Activated naive CD8-positive, alpha-beta T cell treated with anti-CD3 and anti-CD28 coated beads, Interleukin-2, amount 50 U/mL, for 24 hours (primary cell): ENCODE measurements at places on chromosomes 16 and 17.

DNA sequence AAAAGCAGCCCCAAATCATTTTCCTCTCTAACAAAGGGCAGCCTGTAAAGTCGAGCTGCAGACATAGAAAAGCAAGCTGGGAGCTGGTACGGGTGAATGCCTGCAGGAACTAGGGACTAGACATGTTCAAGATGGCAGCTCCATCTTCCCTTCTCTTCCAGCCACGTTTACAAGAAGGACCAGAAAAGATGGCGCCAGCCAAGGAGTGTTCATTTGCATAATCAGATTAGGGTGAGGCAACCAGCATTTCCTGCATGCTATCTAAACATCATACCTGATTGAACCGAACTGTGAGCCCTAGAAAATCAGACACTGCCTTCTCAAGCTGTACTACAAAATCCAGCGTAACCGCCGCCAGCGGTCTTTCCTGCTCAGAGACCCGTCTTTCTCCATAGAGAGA lies 896.8 kb downstream of the CDH11 start:
- DNase-seq = no peak
- no peaks in the 10 kb centered on the region for H3K27me3 ChIP-seq

- DNase-seq = no peak
- no peaks in the 10 kb centered on the region for H3K36me3 ChIP-seq
- H3K27me3 ChIP-seq = peaks cover 11% of the 10 kb centered on the region
Observed at GRCh38 chr17:6346156-6346786, 88.7 kb downstream of the AIPL1 start.

- no peak for DNase-seq
- no peaks in the 10 kb centered on the region for H3K36me3 ChIP-seq
- no peaks in the 10 kb centered on the region for H3K4me1 ChIP-seq
- peaks cover 52% of the 10 kb centered on the region for H3K27me3 ChIP-seq
- H3K27ac ChIP-seq = no peak overlapping the region
- H3K4me3 ChIP-seq = no peak overlapping the region
Observed at GRCh38 chr16:65122724-65123395, 997 bp upstream of the CDH11 start.

- H3K4me3 ChIP-seq = no peak overlapping the region
- no peak overlapping the region for H3K27ac ChIP-seq
- no peak for DNase-seq
- peaks cover 16% of the 10 kb centered on the region for H3K4me1 ChIP-seq
- no peaks in the 10 kb centered on the region for H3K36me3 ChIP-seq
- H3K27me3 ChIP-seq = no peaks in the 10 kb centered on the region
Observed at GRCh38 chr16:4028144-4028543, 88.1 kb downstream of the ADCY9 start.

- H3K4me3 ChIP-seq = no peak overlapping the region
- H3K27me3 ChIP-seq = no peaks in the 10 kb centered on the region
- peaks cover 38% of the 10 kb centered on the region for H3K36me3 ChIP-seq
Observed at GRCh38 chr17:11986942-11987329, 10.3 kb downstream of the ZNF18 start.

GRCh38 chr16:49889725-49890397 lies 33.9 kb upstream of the ZNF423 start:
- H3K27me3 ChIP-seq = peaks cover 11% of the 10 kb centered on the region
- H3K4me3 ChIP-seq = no peak overlapping the region
- no peak for DNase-seq
- H3K4me1 ChIP-seq = no peaks in the 10 kb centered on the region
- H3K27ac ChIP-seq = no peak overlapping the region
- no peaks in the 10 kb centered on the region for H3K36me3 ChIP-seq

- H3K27ac ChIP-seq = no peak overlapping the region
- peaks cover 5% of the 10 kb centered on the region for H3K4me1 ChIP-seq
- peaks cover 2% of the 10 kb centered on the region for H3K27me3 ChIP-seq
- peaks cover 2% of the 10 kb centered on the region for H3K36me3 ChIP-seq
- no peak overlapping the region for H3K4me3 ChIP-seq
Observed at GRCh38 chr17:1126250-1126797, 53.5 kb downstream of the ABR start.

DNA sequence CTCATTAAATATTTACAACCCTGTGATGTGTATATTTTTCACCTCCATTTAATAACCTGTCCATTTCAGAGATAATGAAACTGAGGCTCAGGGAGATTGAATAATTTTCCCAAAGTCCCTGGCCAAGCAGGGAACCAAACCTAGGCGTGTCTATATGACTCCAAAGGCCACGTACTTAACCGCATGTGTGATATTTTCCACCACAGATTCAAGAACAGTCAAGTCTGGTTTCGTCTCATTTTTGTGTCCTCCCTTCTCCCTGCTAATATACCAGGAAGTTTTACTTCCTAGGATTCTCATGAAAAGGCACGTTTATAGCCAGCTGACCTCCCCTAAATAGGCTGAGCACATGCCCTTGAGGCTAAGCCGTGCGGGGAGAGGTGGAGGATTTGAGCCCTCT lies 15.3 kb downstream of the WFIKKN2 start:
- no peak overlapping the region for H3K27ac ChIP-seq
- no peak overlapping the region for H3K4me3 ChIP-seq
- DNase-seq = no peak
- H3K36me3 ChIP-seq = no peaks in the 10 kb centered on the region
- no peaks in the 10 kb centered on the region for H3K27me3 ChIP-seq
- H3K4me1 ChIP-seq = peaks cover 14% of the 10 kb centered on the region

DNA sequence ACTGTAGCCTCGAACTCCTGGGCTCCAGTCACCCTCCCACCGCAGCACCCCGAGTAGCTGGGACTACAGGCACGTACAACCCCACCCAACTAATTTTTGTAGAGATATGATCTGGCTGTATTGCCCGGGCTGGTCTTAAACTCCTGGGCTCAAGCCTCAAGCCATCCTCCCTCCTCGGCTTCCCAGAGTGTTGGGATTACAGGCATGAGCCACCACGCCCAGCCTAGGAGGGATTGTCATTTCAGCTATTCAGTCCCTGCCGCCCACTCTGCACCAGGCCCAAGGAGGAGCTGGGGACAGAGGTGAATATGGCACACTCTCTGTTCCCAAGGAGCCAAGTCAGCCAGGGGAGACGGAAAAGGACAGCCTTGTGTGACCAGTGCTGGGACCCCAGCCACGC lies 256.2 kb downstream of the PARN start:
- no peak for DNase-seq
- no peaks in the 10 kb centered on the region for H3K36me3 ChIP-seq
- H3K4me1 ChIP-seq = no peaks in the 10 kb centered on the region
- H3K27me3 ChIP-seq = no peaks in the 10 kb centered on the region

GRCh38 chr17:82267575-82268379 lies 5.7 kb downstream of the CSNK1D start:
- peak overlapping the region; percentile 20 for H3K4me3 ChIP-seq
- H3K27me3 ChIP-seq = no peaks in the 10 kb centered on the region
- H3K27ac ChIP-seq = peak overlapping the region; percentile 70

DNA sequence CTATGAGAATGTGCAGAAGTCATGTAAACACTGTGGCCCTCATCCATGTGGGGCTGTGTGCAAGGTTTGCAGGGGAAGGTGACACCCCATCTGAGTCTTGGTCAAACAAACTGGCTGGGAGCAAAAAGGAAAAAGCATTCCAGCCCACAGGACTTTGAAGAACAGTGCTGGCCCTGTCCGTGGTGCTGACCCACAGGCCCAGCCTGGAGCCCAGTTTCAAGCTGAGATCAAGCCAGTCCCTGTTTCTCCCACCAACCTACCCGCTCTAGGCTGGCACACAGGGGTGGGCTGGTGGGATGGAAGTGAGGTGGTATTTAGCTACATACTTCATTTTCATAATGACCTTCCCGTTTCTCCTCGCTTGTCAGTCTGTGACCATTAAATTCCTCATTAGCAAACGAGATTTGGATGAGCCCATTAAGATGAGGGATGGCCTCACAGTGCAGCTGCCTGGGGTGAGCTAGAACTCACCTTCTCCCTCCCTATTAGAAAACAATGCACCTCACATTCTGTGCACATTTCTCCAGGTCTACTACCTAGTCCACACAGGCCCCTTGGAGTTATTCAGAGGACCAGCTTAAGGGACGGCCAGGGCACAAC lies 12.6 kb upstream of the RPL38 start:
- H3K27me3 ChIP-seq = peaks cover 33% of the 10 kb centered on the region
- DNase-seq = no peak

DNA sequence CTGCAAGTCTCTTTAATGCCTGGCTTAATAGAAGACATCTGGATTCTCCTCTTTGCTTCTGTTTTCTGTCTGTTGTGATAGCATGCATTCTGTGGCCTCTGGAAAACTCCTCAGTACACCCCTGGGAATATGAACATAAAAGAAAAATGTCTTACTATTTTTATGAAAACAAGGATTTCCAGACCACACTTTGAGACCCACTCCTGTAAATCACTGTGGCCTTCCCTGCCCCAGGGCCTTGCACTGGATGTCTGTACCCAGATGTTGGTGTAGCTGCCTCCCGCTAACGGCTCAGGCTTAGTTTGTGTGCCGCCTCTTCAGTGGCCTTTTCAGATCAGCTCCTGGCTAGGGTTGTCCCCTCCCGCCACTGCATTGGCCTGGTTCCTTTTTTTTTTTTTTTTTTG lies 126.6 kb downstream of the SOCS1 start:
- H3K27me3 ChIP-seq = no peaks in the 10 kb centered on the region
- H3K27ac ChIP-seq = peak overlapping the region; percentile 57
- DNase-seq = no peak
- peaks cover 32% of the 10 kb centered on the region for H3K36me3 ChIP-seq
- peaks cover 72% of the 10 kb centered on the region for H3K4me1 ChIP-seq

- no peak overlapping the region for H3K4me3 ChIP-seq
- H3K27ac ChIP-seq = no peak overlapping the region
- no peaks in the 10 kb centered on the region for H3K36me3 ChIP-seq
- no peak for DNase-seq
- no peaks in the 10 kb centered on the region for H3K4me1 ChIP-seq
Observed at GRCh38 chr16:86151239-86151851, 252.4 kb downstream of the IRF8 start.

- H3K4me3 ChIP-seq = no peak overlapping the region
- no peaks in the 10 kb centered on the region for H3K36me3 ChIP-seq
- H3K27me3 ChIP-seq = no peaks in the 10 kb centered on the region
- no peak overlapping the region for H3K27ac ChIP-seq
Observed at GRCh38 chr17:278676-279059, 73.9 kb downstream of the RPH3AL start.

- H3K36me3 ChIP-seq = no peaks in the 10 kb centered on the region
- H3K27ac ChIP-seq = no peak overlapping the region
- no peak overlapping the region for H3K4me3 ChIP-seq
- H3K27me3 ChIP-seq = peaks cover 40% of the 10 kb centered on the region
- peaks cover 4% of the 10 kb centered on the region for H3K4me1 ChIP-seq
Observed at GRCh38 chr17:48672340-48672739, 46.2 kb upstream of the HOXB9 start.

DNA sequence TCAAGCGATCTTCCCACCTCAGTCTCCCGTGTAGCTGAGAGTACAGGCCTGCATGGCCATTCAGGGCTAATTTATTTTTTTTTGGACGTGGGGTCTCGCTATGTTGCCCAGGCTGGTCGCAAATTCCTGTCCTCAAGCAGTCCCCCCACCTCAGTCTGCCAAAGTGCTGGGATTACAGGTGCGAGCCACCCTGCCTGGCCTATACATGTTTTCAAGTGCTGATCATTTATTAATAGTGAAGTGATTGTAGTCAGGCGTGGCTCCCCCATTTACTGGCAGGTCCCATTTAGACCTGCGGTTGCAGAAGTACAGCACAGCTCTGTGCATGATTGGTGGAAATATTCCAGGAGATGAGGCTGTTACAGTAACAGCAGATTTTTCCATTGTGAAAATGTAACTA lies 8.4 kb downstream of the FOXK2 start:
- no peaks in the 10 kb centered on the region for H3K27me3 ChIP-seq
- no peak overlapping the region for H3K27ac ChIP-seq
- peaks cover 5% of the 10 kb centered on the region for H3K36me3 ChIP-seq
- peaks cover 63% of the 10 kb centered on the region for H3K4me1 ChIP-seq

GRCh38 chr16:11178424-11178823 lies 77.6 kb downstream of the SOCS1 start:
- peaks cover 28% of the 10 kb centered on the region for H3K36me3 ChIP-seq
- no peak for DNase-seq
- no peaks in the 10 kb centered on the region for H3K27me3 ChIP-seq
- no peak overlapping the region for H3K4me3 ChIP-seq

- H3K4me1 ChIP-seq = no peaks in the 10 kb centered on the region
- DNase-seq = no peak
- no peak overlapping the region for H3K4me3 ChIP-seq
- peaks cover 34% of the 10 kb centered on the region for H3K27me3 ChIP-seq
Observed at GRCh38 chr16:65125322-65125721, 3.5 kb upstream of the CDH11 start.

GRCh38 chr16:69932228-69932627 lies 18.9 kb upstream of the CLEC18A start:
- H3K36me3 ChIP-seq = peaks cover 9% of the 10 kb centered on the region
- no peak for DNase-seq
- no peak overlapping the region for H3K27ac ChIP-seq
- H3K4me3 ChIP-seq = no peak overlapping the region

GRCh38 chr16:64313726-64314125 lies 808.1 kb downstream of the CDH11 start:
- H3K4me3 ChIP-seq = no peak overlapping the region
- H3K27me3 ChIP-seq = no peaks in the 10 kb centered on the region
- H3K36me3 ChIP-seq = no peaks in the 10 kb centered on the region
- H3K4me1 ChIP-seq = no peaks in the 10 kb centered on the region
- no peak overlapping the region for H3K27ac ChIP-seq

DNA sequence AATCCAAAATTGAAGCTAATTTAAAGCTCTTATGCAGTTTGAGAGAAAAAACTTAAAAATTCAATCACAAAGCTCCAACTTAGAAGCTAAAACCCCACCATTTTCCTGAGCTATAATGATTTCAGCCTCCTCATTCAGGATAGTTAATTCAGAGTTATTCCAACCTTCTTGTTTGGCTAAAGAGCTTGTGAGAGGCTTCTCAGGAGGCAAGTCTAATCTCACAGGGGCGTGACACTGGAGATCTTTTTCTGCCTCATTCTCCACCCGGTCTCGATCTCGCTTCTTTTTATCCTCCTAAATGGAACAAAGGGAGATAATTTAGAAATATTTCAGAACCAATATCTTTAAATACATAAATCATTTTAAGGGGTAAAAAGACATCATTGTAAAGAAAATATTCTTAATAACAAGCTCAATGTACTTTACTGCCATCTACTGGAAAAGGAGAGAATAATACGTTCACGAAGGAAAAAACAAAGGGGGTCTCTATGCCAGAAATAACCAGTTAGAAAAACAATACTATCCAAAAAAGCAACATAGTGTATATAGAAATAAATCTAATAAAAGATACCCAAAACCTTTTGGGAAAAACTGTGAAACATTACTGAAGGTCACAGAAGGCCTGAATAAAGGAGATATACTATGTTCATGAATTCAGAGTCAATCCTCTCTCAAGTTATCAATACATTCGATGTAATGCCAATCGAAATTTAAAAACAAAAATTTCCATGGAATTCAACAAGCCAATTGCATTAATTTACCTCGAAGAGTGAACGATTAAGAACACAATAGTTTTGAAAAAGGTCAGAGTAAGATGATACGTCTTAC lies 13.9 kb downstream of the BRD7 start:
- peaks cover 6% of the 10 kb centered on the region for H3K4me1 ChIP-seq
- no peak overlapping the region for H3K27ac ChIP-seq
- H3K4me3 ChIP-seq = no peak overlapping the region
- DNase-seq = no peak
- H3K27me3 ChIP-seq = no peaks in the 10 kb centered on the region

- no peaks in the 10 kb centered on the region for H3K27me3 ChIP-seq
- no peaks in the 10 kb centered on the region for H3K4me1 ChIP-seq
- no peak overlapping the region for H3K4me3 ChIP-seq
- no peaks in the 10 kb centered on the region for H3K36me3 ChIP-seq
- H3K27ac ChIP-seq = no peak overlapping the region
Observed at GRCh38 chr16:88509749-88510069, 56.6 kb downstream of the ZFPM1 start.
